Testis (tissue), 5 donors: ENCODE measurements at places on chromosomes 3 and 15. TPM values are rescaled to one million over a fixed set of nuclear protein-coding genes. Genes with fewer than 3 reads are reported as not detected.
A peak's percentile ranks its signal among the peaks of the same experiment; 100 is the strongest.

- H3K36me3 ChIP-seq, result no peaks in the 10 kb centered on the region
- no peak overlapping the region for H3K4me3 ChIP-seq
- DNase-seq, result no peak
- no peak overlapping the region for H3K27ac ChIP-seq
These were observed 9.0 kb upstream of the KLF13 start for GRCh38 chr15:31317421-31318327.

DNA sequence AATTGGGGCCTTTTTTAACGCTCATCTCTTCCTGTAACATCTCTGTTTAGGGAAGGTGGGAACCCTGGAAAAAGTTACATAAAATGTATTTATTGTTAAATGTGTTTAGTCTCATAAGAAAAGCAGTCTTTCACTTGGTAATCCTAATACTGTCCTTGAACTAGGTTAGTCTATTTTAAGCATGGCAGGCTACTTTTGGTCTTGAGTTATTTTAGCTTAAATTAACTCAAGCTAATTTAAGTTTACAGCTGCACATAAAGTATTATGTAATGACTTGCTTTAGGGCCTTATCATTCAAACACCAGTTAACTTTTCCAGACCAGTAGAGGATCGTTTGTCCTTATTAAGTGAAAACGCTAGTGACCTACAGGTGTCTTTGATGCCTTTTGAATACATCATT, 63.2 kb downstream of the DCUN1D1 start:
- DNase-seq, result no peak
- no peaks in the 10 kb centered on the region for H3K36me3 ChIP-seq
- no peaks in the 10 kb centered on the region for H3K27me3 ChIP-seq
- H3K27ac ChIP-seq, result no peak overlapping the region
- H3K4me1 ChIP-seq, result no peaks in the 10 kb centered on the region

DNA sequence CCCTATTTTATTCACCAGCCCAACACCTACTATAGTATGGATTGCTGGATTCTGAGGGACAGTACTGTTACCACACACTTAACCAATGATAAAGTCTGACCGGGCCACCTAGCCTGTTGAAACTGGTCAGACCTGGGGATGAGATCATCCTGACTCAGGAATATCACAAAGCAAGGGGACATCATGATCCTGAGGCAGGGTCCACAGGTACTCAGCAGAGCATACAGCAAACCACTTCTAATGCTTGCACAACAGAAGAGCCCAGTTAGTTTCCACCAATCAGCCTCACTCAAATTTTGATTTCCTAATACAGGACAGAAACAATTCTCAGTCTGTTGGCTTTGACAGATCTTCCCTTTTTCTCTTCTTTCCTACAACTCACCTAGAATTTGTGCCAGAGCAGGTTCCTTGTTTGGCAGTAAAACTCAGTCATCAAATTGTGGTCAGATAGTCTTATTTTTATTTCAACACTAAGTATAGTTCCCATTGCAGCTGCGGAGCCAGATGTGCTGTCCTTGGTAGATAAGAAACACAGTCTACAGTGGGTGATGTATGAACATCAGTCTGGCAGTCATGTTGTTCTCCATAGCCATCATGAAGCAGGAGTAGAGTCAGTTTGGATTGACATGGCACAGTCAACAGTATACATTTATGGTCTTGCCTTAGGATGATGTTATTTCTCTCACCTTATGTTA, 90.1 kb upstream of the PRR23C start:
- H3K36me3 ChIP-seq, result no peaks in the 10 kb centered on the region
- no peak overlapping the region for H3K27ac ChIP-seq
- no peak overlapping the region for H3K4me3 ChIP-seq
- no peak for DNase-seq
- H3K27me3 ChIP-seq, result no peaks in the 10 kb centered on the region
- no peaks in the 10 kb centered on the region for H3K4me1 ChIP-seq

DNA sequence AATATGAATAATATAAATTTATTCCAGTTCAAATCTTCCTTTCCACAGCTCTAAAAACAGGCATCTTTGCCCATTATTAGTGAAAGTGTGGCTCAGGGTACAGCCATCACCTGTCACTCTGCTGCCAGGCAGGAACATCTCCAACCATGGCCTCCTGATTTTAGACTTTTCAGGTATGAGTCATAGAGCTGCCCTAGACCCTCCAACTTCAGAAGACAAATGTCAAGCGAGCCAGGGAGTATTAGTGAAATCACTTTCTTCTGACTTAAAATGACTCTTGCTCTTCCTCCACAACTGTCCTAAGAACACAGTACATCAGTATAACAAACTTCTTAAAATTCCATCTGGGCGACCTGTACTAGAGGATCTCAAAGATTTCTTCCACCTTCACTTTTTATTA, 78.1 kb upstream of the AKAP13 start:
- no peaks in the 10 kb centered on the region for H3K4me1 ChIP-seq
- H3K27me3 ChIP-seq, result no peaks in the 10 kb centered on the region
- DNase-seq, result no peak

DNA sequence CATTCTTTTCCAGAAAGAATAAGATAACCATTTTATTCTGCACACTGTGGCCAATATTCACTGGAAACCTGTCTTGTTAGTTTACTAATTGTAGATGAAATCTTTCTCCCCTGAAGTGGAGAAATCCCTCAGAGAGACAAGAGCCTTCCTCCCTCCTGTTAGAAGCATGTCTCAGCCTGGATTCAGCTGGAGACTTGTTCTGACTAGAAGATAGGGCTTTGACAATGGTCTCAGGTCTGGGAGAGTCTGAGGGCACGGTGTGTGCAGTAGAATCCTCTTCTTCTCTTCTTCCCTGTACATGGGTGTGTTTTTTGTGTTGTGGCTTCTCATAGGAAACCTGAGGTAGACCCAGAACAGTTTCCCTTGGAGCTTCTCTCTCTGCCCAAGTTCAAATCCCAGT, 19.9 kb downstream of the CCK start:
- no peak overlapping the region for H3K27ac ChIP-seq
- no peaks in the 10 kb centered on the region for H3K27me3 ChIP-seq
- DNase-seq, result no peak
- H3K36me3 ChIP-seq, result no peaks in the 10 kb centered on the region

GRCh38 chr3:143119974-143120715, 574 bp downstream of the CHST2 start:
- no peaks in the 10 kb centered on the region for H3K4me1 ChIP-seq
- no peaks in the 10 kb centered on the region for H3K27me3 ChIP-seq
- H3K27ac ChIP-seq, result peak overlapping the region; percentile 30
- H3K36me3 ChIP-seq, result no peaks in the 10 kb centered on the region
- no peak for DNase-seq

DNA sequence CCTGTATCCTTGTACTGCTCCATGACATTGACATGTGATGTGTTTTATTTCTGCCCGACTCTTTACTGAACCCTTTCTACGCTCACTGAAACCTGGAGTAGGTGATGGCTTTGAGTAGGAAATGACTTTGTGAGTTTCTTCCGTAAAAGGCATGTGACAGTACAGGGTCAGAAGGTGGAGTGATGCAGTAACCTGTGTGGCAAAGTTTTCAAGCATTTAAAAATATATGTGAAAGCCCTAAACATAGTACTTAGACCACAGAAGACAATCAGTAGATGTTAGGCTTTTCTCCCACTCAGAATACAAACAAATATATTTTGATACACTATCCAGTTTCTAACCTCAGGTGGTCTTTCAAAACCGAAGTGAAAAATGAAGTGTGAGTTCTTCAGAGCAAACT, 31.3 kb upstream of the SACM1L start:
- no peaks in the 10 kb centered on the region for H3K27me3 ChIP-seq
- H3K27ac ChIP-seq, result no peak overlapping the region
- no peak for DNase-seq
- no peak overlapping the region for H3K4me3 ChIP-seq
- no peaks in the 10 kb centered on the region for H3K4me1 ChIP-seq

- no peak overlapping the region for H3K27ac ChIP-seq
- H3K4me1 ChIP-seq, result no peaks in the 10 kb centered on the region
- H3K4me3 ChIP-seq, result no peak overlapping the region
- H3K36me3 ChIP-seq, result no peaks in the 10 kb centered on the region
These were observed 329.3 kb downstream of the TBL1XR1 start for GRCh38 chr3:176867681-176868663.

DNA sequence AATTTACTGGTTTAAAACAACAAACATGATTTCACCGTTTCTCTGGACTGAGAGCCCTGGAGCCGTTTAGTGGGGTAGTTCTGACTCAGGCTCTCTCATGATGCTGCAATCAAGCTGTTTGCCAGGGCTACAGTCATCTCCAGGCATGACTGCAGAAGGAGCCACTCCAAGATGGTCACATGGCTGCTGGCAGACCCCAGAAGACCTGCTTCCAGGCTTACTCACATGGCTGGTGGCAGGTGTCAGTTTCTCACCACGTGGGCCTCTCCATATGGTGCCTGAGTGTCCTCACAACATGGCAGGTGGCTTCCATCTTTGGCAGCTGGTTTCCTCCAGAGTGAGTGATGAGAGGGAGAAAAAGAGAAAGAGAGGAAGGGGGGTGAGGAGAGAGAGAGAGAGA, 378.3 kb upstream of the RGMA start:
- no peak overlapping the region for H3K4me3 ChIP-seq
- H3K27me3 ChIP-seq, result no peaks in the 10 kb centered on the region
- no peaks in the 10 kb centered on the region for H3K4me1 ChIP-seq
- no peak overlapping the region for H3K27ac ChIP-seq
- no peak for DNase-seq
- no peaks in the 10 kb centered on the region for H3K36me3 ChIP-seq

- H3K27ac ChIP-seq, result no peak overlapping the region
- no peak overlapping the region for H3K4me3 ChIP-seq
- H3K27me3 ChIP-seq, result no peaks in the 10 kb centered on the region
- DNase-seq, result no peak
- peaks cover 4% of the 10 kb centered on the region for H3K4me1 ChIP-seq
These were observed 150.6 kb upstream of the UMPS start for GRCh38 chr3:124579641-124580040.

- DNase-seq, result no peak
- peaks cover 11% of the 10 kb centered on the region for H3K4me1 ChIP-seq
- no peaks in the 10 kb centered on the region for H3K27me3 ChIP-seq
- H3K27ac ChIP-seq, result no peak overlapping the region
- H3K4me3 ChIP-seq, result no peak overlapping the region
These were observed 61.9 kb downstream of the HMG20A start for GRCh38 chr15:77482570-77482969.

GRCh38 chr3:113070681-113071113, 79.9 kb downstream of the GTPBP8 start:
- no peaks in the 10 kb centered on the region for H3K27me3 ChIP-seq
- DNase-seq, result no peak
- H3K4me3 ChIP-seq, result no peak overlapping the region
- H3K27ac ChIP-seq, result no peak overlapping the region
- H3K36me3 ChIP-seq, result no peaks in the 10 kb centered on the region

- DNase-seq, result no peak
- no peaks in the 10 kb centered on the region for H3K4me1 ChIP-seq
- no peaks in the 10 kb centered on the region for H3K36me3 ChIP-seq
- H3K4me3 ChIP-seq, result no peak overlapping the region
- no peak overlapping the region for H3K27ac ChIP-seq
These were observed 250.3 kb upstream of the IGF1R start for GRCh38 chr15:98398056-98398455.

The TNFAIP8L3 gene
- 10.2 TPM for polyA plus RNA-seq

The TRANK1 gene
- 7.5 TPM for polyA plus RNA-seq

The CD80 gene
- 0.42 TPM for polyA plus RNA-seq

The CAND2 gene
- 38.0 TPM for polyA plus RNA-seq

The COMMD2 gene
- polyA plus RNA-seq, result 19.9 TPM

The MUC13 gene
- polyA plus RNA-seq, result 0.34 TPM
